Keratinocyte (primary cell): ENCODE measurements at places on chromosomes 3 and 15. TPM values are rescaled to one million over a fixed set of nuclear protein-coding genes. Genes with fewer than 3 reads are reported as not detected.

DNA sequence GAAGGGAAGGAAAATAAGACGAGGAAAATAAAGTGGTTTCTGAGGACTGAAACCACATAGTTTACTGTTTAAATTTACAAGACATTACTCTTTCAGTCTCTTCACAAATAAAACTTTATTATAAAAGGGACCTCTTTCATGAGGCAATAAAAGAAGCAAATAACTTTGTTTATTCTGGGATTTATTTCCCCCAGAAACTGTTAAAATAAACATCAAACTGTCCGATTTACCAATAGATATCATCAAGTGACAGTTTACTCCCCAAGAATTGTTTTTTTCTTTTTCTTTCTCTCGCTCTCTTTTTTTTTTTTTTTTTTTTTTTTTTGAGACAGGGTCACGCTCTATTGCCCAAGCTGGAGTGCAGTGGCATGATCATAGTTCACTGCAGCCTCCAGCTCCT, 54.1 kb downstream of the SLC28A2 start:
- DNase-seq = no peak

Gene SLC27A2
- polyA plus RNA-seq = 0.15 to 0.34 TPM (median 0.31 TPM) in 3 replicates

DNA sequence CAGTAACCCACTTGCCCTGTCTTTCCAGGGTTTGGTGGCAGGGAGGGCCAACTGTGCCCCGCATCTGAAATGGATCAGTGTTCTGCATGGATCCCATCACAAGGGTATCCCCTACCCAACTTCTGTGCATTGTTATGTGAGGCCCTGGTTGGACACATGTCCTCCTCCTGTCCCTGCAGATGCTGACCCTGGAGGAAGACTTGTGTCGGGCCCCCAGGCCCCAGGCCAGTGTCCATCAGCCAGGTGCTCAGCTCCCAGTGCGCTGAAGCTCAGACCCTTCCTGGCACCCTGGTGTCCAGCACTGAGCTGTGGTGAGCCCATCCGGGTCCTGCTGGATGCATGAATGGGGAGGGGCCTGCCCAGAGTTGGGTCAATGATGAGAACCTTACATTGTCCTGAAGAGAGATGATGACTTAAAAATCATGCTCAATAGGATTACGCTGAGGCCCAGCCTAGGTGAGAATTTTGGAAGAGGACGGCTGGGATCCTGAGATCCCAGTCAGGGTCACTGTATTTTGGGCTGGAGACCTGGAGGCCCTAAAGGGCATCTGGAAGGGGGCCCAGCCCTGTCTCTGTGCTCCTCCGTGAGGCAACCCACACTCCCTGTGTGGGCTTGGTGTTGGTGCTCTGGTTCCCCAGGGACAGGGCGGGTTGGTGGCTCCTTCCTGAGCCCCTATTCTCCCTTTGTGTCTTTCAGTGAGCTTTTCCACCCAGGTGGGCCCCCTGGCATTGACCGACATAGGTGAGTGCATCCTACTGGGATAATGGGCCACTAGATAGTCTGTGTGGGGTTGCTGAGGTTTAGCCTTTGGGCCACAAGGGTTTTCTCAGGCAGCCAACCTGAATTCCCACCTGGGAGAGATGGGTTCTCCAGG, 199.1 kb downstream of the UBE3A start:
- DNase-seq = no peak

DNA sequence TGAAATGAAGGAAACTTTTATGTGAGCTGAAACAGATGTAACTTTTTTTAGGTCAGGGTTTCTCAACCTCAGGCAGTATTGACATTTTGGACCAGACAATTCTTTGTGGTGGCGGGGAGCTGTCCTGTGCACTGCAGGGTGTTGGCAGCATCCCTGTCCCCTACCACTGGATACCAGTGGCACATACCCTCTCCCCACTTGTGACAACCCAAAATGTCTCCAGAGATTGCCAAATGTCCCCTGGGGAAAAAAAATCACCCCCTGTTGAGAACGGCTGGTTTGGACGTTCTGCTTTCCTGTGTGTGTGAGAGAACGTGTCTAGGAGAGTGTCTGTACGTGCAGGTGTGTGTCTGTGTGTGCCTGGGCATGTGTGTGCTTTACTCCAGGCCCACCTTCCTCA, 30.7 kb upstream of the GRIP2 start:
- DNase-seq = no peak
